Stimulated activated CD4-positive, alpha-beta T cell treated with anti-CD3 and anti-CD28 coated beads, Interleukin-4, amount 100 ng/mL, for 4 hours (primary cell): ENCODE measurements at places on chromosomes 4 and X.

DNA sequence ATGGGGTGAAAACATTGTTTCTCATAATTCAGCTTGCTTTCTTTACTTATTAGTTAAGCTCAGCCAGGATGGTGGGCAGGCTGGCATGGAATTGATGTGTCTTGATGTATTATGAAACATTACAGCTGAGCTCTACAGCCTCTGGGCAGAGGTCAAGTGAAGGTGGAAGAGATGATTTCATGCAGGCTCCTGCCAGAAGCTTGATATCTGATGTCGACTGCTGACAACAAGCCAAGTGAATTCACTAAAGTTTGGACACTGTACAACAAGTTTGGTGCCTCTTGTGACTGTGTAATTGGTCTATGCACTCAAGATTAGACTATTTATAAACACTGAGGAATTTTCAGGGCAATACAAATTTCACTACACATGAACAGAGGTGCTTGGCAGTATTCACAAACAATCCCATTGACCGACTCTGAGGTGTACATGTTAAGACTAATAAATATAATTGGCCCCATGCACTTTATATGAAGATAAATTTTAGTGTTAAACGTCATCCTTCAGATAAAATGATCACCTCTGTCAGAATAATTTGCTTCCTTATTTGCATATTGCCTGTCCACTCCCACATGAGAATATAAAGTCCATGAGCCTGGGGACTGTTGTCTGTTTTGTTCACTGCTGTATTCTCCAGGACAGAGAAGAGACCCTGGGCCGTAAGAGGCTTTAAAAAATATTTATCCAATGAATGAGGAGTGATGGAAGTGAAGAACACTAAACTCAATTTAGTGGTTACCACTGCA, 612.2 kb downstream of the IQCM start:
- no peak for DNase-seq

DNA sequence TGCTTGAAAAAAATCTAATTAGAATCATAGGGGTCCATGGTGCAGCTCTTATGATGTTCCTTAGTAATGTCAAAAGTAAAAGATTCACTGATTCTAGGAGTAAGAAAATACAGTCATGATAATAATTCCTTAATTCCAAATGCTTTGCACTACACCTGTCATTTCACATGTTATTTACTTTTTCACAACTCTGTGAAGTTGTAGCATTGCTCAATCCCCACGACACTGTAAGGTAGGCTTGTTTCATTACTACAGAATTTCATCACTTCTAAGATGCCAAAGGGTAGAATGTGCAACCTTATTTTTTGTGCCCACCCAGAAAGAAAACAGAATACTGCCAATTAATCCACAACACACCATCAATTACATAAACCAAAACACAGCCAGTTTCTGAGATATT, 46.1 kb upstream of the LNX1 start:
- DNase-seq: no peak

- DNase-seq: no peak
Measured at GRCh38 chrX:10197279-10198210, 40.8 kb downstream of the CLCN4 start.

GRCh38 chr4:154467886-154468285, 23.7 kb downstream of the DCHS2 start:
- DNase-seq: no peak

DNA sequence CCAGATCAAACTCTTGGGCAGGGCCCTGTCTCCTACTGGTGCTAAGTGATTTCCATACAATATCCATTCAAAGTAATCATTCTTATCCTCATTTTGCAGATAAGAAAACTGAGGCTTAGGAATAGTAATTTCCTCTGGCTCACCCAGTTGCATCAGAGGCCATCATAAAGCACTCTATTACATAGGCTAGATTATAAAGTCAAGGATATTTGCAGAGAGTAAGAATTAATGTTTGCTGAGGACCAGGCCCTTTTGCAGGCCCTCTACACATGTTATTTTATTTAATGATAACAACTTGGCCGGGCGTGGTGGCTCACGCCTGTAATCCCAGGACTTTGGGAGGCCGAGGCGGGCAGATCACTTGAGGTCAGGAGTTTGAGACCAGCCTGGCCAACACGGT, 316.8 kb downstream of the ZNF674 start:
- DNase-seq: no peak
